ENCODE measurements at places on chromosomes 3 and 15. TPM values are rescaled to one million over a fixed set of nuclear protein-coding genes. Genes with fewer than 3 reads are reported as not detected.

The GOLGA8S gene
- 0.32 TPM for total RNA-seq

- peaks cover 5% of the 10 kb centered on the region for H3K4me1 ChIP-seq
- H3K36me3 ChIP-seq = no peaks in the 10 kb centered on the region
- H3K27ac ChIP-seq = no peak overlapping the region
- DNase-seq = no peak
- H3K27me3 ChIP-seq = no peaks in the 10 kb centered on the region
- no peak overlapping the region for H3K4me3 ChIP-seq
These were observed 41.9 kb downstream of the NDUFB4 start for GRCh38 chr3:120637851-120638559.

- H3K36me3 ChIP-seq = no peaks in the 10 kb centered on the region
- peaks cover 53% of the 10 kb centered on the region for H3K27me3 ChIP-seq
- H3K4me1 ChIP-seq = peaks cover 13% of the 10 kb centered on the region
- peak; percentile 72 for DNase-seq
- H3K27ac ChIP-seq = no peak overlapping the region
These were observed 7.7 kb downstream of the SLITRK3 start for GRCh38 chr3:165188452-165188851.

GRCh38 chr3:41346698-41347270 is 147.5 kb downstream of the CTNNB1 start:
- H3K4me1 ChIP-seq = peaks cover 17% of the 10 kb centered on the region
- H3K4me3 ChIP-seq = no peak overlapping the region
- no peak for DNase-seq
- no peak overlapping the region for H3K27ac ChIP-seq
- H3K36me3 ChIP-seq = peaks cover 5% of the 10 kb centered on the region
- no peaks in the 10 kb centered on the region for H3K27me3 ChIP-seq

The IL17RB gene
- 0.22 TPM for total RNA-seq

The CSTA gene
- total RNA-seq = not detected

DNA sequence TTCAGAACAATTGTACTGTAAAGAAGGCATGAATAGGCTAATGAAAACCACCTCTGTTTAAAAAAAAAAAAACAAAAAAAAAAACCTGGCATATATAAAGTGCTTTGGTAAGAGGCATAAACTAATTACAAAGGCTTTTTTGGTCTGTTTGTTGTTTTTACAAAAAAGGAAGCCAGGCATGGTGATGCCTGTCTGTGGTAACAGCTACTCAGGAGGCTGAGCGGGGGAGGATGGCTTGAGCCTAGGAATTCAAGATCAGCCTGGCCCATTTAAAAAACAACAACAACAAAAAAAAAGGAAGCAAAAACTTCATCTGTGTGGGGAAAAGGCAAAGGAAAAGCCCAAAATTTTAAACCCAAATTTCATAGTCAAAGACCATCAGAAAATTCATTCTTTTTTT is 47.0 kb downstream of the OSBPL10 start:
- H3K27me3 ChIP-seq = no peaks in the 10 kb centered on the region
- no peaks in the 10 kb centered on the region for H3K36me3 ChIP-seq
- DNase-seq = no peak

The PARL gene
- 39.2 TPM for total RNA-seq

DNA sequence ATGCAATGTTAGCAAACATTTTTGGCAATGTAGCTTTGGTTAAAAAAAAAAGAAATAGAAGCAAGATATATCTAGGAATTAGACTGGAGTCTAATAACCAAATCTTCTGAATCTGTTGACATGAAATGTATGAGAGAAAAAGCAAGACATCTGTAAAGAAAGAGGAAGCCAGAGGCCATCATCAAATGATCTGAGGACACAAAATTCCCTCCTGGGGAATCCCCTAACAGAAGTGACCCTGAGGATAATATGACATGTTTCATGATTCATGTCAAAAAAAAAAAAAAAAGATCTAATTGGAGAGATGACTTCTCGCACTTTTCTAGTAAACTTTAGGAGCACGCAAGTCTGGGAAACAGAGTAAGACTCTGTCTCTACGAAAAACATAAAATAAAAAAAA is 70.9 kb downstream of the IMPG2 start:
- no peak overlapping the region for H3K27ac ChIP-seq
- no peak overlapping the region for H3K4me3 ChIP-seq
- peaks cover 27% of the 10 kb centered on the region for H3K4me1 ChIP-seq
- no peak for DNase-seq
- H3K27me3 ChIP-seq = no peaks in the 10 kb centered on the region

DNA sequence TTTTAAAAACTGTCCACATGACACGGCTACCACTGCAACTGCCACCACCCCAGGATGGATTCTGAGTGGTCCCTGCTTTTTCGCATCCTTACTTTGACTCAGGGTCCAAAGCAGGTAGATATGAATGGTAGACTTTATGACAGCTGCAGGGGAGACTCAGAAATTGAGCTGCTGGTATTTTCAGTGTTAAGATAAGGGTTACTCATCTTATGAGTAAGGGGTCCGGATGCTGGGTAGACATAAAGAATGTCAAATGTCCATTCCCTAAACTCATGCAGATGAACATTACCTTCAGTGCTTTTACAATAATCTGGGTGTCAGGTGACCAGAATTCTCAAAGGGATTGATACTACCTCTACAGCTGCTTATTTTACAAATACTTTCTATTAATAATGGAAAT is 25.9 kb upstream of the BBX start:
- no peaks in the 10 kb centered on the region for H3K36me3 ChIP-seq
- no peak for DNase-seq
- no peaks in the 10 kb centered on the region for H3K27me3 ChIP-seq
- H3K27ac ChIP-seq = no peak overlapping the region
- no peaks in the 10 kb centered on the region for H3K4me1 ChIP-seq
- H3K4me3 ChIP-seq = no peak overlapping the region

The PLA2G4E gene
- not detected for total RNA-seq

The CCDC54 gene
- total RNA-seq = not detected

DNA sequence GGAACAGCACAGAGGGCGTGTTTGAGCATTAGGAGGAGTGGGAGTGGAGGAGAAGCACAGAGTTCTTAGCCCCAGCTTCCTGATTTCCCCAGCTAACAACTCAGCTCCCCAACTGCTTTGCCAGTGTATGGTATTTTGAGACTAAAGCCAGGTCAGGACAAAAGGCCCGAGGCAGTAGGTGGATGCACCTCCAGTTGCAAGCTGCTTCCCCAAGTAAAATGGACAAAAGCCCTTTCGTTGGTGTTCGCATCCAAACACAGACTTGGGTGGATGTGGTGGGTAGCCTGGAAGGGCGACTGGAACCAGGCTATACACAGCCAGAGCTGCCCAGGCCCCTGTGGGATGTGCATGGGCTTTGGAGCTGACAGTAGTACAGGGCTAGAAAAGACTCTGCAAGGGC is 12.3 kb upstream of the EHD4 start:
- H3K36me3 ChIP-seq = no peaks in the 10 kb centered on the region
- peaks cover 6% of the 10 kb centered on the region for H3K4me1 ChIP-seq
- no peak overlapping the region for H3K4me3 ChIP-seq
- H3K27ac ChIP-seq = no peak overlapping the region

The GABRB3 gene
- total RNA-seq = 8.2 TPM

DNA sequence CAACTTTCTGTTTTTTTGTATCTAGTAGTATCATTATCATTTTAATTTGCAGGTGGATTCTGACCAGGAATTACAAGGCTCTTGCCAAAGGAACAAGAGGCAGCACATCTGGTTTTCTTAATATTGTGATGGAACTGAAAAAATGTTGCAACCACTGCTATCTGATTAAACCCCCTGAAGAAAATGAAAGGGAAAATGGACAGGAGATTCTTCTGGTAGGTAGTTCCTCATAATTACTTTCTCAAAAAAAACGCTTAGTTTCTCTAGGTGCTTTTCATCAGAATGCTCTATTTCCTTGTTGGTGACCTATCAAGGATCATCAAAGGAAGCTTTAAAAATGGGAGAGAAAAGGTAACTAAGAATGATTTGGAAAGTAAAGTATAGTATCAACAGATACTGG is 71.6 kb downstream of the CHD2 start:
- no peak overlapping the region for H3K27ac ChIP-seq
- no peaks in the 10 kb centered on the region for H3K27me3 ChIP-seq
- H3K4me3 ChIP-seq = no peak overlapping the region
- DNase-seq = no peak

DNA sequence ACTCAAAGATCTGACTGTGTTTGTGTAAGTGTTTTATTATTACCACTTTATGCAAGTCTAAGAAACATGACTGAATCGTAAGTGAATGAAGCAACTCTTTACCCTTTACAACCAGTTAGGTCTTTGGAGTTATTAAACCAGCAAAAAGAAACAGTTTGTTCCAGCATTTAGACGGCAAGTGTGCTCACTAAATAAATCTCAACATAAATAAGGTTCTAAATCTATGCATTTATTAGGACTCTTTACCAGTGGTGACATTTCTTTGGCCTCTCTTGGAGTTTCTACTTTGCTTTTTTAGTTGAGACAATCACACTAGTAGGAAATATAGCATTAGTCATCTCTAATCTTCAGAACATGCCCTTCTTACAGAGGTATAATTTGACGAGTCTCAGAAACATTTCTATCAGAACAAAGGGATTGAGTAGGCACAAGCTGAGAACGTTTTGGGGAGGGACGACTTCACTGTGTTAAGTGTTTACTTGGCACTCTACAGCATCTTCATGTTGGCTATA is 739.9 kb upstream of the NR2F2 start:
- H3K4me1 ChIP-seq = peaks cover 4% of the 10 kb centered on the region
- no peak overlapping the region for H3K4me3 ChIP-seq
- no peaks in the 10 kb centered on the region for H3K27me3 ChIP-seq
- no peak for DNase-seq

The HCLS1 gene
- total RNA-seq = 0.82 TPM

The METTL6 gene
- 16.8 TPM for total RNA-seq

The TRAK1 gene
- total RNA-seq = 38.1 TPM

GRCh38 chr15:41661518-41662225 is 1.5 kb downstream of the MGA start:
- DNase-seq = peak; percentile 92
- peak overlapping the region; percentile 86 for H3K4me3 ChIP-seq
- peak overlapping the region; percentile 97 for H3K27ac ChIP-seq
- no peaks in the 10 kb centered on the region for H3K27me3 ChIP-seq

DNA sequence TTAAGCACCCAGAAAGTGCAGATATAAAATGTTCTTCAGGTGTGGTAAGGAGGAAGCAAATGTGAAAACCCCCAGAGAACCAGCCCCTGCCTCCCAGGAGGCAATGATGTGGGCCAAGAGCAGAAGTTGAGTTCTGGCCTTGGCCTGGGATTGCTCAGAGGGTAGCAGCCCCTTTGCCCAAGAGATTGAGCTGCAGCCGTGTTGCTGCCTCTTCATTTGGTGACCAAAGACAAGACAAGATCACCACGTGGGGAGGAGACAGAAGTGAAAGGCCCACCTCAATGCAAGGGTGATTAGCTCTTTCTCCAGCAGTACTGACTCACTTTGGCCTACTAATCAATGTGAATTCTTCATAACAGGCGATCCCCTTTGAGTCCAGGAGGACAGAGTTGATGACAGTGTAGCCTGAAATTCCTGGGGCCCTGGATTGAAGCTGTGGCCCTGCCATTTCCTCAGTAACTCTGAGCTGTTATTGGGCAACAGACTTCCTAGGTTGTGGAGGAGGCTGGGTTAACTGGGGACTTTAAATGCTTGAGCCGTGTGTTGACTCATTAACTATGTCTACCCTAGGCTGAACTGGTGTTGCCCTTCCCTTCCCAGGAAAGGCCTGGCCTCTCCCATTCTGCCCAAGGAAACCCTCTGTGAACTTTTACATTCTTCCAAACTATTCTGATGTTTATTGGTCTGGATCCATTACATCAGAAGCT is 86.5 kb downstream of the ST6GAL1 start:
- no peak overlapping the region for H3K4me3 ChIP-seq
- no peak for DNase-seq
- H3K27ac ChIP-seq = no peak overlapping the region
- H3K27me3 ChIP-seq = no peaks in the 10 kb centered on the region
- peaks cover 6% of the 10 kb centered on the region for H3K36me3 ChIP-seq
